Endothelial cell (in vitro differentiated cells): ENCODE measurements at places on chromosomes 11 and 22.

- DNase-seq = no peak
Observed at GRCh38 chr11:81394311-81394710, 1339.4 kb downstream of the FAM181B start.

- no peak for DNase-seq
Observed at GRCh38 chr11:36098087-36098486, 154.2 kb downstream of the LDLRAD3 start.

GRCh38 chr11:7904917-7905316, 26.2 kb downstream of the OR10A6 start:
- DNase-seq = no peak

DNA sequence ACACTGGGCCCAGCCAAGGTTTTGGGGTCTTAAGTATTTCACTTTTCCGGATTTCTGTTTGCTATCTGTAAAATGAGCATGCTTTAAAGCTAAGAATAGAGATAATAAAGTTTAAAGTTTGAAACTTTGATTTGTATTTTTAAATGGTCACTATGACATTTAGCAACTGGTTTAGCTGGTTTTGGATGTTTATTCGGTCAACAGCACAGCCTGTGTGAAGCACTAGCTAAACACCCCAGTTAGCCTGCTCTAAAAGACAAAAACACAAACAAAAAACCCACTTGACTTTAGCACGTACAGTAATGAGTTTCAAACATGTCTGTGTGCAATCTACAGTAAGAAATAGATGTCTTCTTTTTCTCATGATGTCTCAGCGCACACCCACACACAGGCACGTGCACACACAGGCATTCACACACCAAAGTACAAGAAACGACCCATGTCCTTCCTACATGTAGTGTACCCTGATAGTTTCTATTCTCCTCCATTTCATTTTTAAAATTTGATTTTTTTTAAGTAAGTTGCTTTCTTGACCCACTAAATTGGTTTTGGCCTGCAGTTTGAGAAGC, 29.4 kb downstream of the SLC1A2 start:
- no peak for DNase-seq

DNA sequence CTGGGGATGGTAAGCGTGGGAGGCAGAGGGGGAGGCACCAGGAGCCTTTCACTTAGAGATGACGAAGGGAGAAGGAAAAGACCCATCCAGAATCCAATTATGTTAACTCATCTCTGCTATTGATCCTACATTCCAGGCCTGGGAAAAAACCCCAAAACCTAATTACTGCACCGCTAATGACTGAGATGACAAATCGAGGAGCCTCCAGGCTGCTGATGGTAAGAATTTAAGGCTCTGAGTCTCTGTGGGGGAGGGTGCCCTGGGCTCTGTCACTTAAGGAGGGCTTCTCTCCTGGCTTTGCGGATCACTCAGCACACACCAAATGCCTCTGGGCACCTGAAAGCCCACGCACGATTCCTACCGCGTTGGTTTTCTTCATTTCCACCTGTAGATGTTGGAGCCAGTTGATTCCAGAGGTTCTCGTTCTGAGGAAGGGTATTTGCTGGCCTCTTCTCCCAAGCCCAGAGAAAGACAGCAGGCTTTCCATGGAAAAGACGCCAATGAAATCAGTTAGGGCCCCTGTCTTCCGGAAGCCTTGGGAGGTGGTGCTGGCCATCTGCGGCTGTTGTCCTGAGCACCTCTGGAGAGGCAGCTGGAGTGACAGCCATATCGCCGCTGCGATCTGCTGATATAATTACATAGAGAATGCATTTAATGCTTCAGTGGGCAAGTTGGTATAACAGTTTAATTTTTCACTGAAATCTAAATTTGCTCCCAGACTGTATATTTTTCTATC, 751.2 kb downstream of the BRD1 start:
- DNase-seq = no peak

GRCh38 chr11:125090816-125091215, 20.6 kb downstream of the TMEM218 start:
- DNase-seq = no peak

DNA sequence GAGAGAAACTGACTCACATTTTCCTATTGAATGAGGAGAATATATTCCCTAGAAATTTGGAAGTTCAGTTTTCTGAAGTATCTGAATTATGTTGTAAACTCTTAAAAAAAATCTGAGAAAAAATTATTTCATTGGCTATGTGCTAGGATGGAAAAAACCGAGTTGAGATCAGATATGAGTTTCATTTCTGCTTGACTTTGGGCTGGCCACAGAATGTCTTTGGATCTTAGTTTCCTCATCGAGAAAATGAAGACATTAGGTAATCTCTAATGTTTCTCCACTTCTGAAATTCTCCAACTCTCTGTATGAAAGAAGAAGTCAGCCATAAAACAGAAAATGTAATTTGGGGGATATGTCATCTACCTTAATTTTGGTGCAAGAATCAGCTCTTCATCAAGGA, 28.8 kb downstream of the SLN start:
- DNase-seq = no peak

- DNase-seq = no peak
Observed at GRCh38 chr11:5521540-5521939, 5.0 kb upstream of the UBQLNL start.

- no peak for DNase-seq
Observed at GRCh38 chr11:118319337-118319707, 14.8 kb downstream of the CD3E start.

GRCh38 chr11:134531327-134532130, 119.5 kb upstream of the B3GAT1 start:
- DNase-seq = no peak

DNA sequence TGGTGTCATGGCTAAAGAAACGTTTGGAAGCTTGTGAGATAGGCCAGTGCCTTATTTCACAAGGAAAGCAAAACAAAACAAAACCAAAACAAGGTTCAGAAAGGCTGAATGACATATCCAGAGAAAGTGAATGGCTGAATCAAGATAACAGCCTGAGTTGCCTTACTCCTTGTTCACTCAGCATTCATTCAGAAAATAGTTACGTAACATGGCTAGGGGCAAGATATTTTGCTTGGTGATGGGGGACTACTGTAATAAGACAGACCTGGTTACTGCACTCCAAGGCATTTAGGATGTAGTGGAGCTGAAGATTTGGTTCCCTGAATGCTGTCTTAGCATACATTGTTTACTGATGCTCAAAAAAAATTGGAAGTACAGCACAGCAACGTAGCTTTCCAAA, 47.7 kb downstream of the C11orf91 start:
- no peak for DNase-seq

DNA sequence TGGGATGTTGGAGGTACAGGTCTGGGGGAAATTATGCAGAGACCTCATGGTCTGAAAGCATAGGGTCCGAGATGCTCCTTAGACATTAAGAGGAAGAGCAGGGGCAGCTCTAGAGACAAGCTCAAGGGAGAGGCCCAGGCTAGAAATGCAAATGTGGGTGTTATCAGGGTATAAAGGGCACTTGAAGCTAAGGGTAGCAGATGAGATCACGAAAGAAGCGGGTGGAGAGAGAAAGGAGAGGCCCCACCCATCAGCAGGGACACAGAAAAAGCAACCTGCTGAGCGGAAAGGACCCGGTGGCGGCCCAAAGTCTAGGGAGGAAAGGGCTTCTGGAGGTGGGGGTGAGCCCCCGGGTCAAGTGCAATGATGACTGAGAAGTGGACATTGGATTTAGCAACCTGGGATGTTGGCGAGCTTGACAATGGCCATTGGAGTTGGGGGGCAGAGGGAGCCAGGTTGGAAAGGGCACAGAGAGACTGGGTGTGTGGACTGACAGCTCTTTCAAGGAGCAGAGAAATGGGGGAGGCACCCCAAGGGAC, 8.9 kb downstream of the TMPRSS6 start:
- DNase-seq = no peak

DNA sequence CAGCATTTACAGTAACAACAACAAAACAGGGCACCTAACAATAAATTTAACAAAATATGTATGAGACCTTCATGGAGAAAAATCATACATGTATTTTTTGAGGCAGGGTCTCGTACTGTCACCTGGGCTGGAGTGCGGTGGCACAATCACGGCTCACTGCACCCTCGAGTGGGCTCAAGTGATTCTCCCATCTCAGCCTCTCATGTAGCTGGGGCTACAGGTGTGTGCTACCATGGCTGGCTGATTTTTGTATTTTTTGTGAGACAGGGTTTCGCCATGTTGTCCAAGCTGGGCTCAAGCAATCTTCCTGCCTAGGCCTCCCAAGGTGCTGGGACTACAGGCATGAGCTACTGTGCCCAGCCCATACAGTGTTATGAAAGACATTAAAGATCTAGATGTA, 278.1 kb downstream of the SWAP70 start:
- DNase-seq = no peak

DNA sequence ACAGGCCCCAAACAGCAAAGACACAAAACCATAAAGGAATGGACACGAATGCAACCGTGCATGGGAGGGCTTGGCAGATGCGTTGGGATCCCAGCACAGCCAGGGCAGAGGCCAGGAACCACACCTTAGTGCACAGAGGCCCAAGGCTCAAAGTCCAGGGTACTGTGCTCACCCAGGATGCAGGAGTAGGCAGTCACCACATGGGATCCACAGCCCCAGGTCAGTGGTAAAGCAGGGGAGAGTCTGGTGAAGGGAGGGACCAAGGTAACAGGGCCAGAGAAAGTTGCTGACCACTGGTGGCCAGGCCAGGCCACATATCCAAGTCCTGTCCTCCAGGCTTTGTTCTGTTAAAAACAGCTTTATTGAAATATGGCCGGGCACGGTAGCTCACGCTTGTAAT, 6.5 kb upstream of the CERK start:
- DNase-seq = no peak

GRCh38 chr22:49005557-49005956, 822.1 kb downstream of the BRD1 start:
- DNase-seq = no peak

GRCh38 chr11:76939219-76939631, 78.5 kb downstream of the ACER3 start:
- no peak for DNase-seq

- no peak for DNase-seq
Observed at GRCh38 chr11:75262961-75263852, 22.6 kb downstream of the TPBGL start.

- DNase-seq = no peak
Observed at GRCh38 chr11:46896719-46897406, 21.5 kb downstream of the LRP4 start.

DNA sequence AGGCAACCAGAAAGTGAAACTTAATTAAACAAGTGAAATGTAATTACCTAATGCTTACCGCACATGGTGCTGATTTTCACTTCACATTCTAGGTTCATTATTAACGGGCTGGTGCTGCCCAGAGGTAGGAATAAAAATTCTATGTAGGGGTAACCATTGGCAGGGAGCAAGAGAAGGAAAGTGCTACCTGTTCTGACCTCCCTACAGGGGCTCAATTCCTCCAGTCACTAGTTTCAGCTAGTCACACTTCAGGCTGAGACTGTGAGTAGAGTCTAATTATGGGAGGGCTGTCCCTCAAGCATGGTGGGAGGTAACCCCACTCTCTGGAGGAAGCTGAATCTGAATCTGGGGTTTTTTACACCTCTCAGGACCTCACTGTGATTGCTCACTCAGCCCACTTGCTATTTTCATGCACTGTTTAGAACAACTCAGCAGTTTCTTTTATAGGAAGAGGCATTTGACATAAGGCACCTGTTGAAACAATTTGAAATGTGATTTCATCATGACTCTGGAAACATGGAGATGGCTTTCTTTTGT, 75.4 kb downstream of the MAML2 start:
- no peak for DNase-seq

GRCh38 chr11:65576867-65577755, 1.3 kb downstream of the EHBP1L1 start:
- DNase-seq = no peak

GRCh38 chr11:87110443-87111131, 72.9 kb downstream of the TMEM135 start:
- no peak for DNase-seq

DNA sequence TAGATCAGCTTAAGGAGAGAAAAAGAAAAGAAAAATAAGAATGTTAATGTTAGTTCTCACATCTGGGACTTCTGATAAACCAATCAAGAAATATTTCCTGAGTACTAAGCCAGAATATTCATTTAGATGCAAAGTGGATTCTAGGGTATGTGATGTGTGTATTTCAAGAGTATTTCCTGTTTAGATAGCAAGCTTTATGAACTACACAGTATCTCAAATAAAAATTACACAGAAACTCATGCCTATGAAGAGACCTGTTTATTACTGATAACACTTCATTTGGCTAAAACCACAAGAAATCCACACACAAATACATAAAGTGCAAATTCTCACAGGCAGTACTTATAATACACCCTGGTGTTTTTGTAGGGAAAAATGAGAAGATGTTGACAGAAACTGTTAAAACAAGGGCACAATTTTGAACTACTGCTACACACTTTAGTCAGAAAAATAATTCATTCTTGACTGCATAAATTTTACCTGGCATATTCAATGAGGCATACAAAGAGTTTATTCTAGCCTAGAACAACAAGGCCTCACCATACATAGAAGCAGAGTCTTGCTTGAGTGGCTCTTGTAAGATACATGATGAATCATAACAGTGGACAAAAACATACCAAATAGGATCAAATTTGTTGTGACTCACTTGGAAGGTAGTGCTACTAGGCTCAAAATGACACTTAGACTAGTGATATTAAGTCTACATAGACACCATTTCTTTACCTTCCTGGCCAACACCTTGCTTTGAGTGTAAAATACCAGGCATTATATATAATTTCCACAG, 18.8 kb upstream of the P4HA3 start:
- DNase-seq = no peak

- DNase-seq = no peak
Observed at GRCh38 chr11:44634401-44635281, 69.2 kb downstream of the CD82 start.

DNA sequence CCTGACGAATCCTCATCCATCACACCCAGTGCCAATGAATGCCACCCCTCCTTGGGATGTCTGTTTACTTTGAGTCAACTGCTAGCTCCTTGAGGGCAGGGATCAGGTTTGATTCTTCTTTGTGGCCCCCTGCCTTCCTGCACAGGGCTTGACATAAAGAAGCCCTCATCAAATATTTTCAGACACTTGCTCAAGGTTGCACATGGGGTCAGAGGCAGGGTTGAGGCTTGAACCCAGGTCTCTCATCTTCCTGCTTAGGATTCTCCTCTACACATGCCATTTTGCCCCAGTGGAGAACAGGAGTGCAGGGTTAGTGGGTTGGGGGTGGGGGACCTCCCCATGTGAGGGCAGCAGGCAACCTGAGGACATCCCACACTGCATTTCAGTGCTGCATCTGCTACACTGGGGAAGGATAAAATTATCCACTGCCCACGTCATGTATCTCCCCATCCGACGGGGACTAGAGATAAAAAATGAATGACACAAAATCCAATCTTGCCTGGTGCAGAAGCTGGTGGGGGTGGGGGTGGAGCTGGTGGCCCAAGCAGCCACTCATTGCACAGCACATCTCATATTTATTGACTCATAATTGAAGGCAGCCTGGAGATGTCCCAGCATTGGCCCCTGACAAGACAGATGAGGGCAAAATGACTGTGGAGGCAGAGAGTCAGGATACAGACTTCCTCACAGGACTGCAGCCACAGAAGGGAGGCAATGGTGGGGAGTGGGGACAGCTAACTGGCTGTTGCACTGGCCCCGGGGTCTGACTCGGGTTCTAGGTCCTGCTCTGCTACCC, 41.3 kb downstream of the NEU3 start:
- DNase-seq = no peak

GRCh38 chr11:113034576-113034975, 73.4 kb downstream of the NCAM1 start:
- DNase-seq = no peak

- DNase-seq = no peak
Observed at GRCh38 chr11:83195143-83195466, 1.6 kb downstream of the ANKRD42 start.

GRCh38 chr22:29695129-29695926, 24.5 kb upstream of the CABP7 start:
- no peak for DNase-seq
